ENCODE measurements at places on chromosomes 12 and 14. TPM values are rescaled to one million over a fixed set of nuclear protein-coding genes. Genes with fewer than 3 reads are reported as not detected.
A peak's percentile ranks its signal among the peaks of the same experiment; 100 is the strongest.

DNA sequence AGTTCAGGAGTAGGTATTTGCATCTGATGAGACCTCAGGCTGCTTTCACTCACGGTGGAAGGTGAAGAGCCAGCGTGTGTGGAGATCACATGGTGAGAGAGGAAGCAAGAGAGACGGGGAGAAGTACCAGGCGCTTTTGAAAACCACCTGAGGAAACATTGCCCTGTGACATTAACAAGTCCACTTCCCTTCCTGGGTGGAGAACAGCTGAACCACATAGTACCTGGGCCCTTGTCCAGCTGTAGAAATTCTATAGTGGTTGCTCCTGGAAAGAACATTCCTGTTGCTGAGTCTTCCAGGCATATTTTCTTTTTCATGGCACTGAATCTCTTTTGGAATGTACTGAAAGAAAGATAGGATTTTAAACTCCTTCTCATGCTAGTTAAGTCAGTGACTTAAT is 87.3 kb upstream of the RIN3 start:
- peak; percentile 17 for DNase-seq

DNA sequence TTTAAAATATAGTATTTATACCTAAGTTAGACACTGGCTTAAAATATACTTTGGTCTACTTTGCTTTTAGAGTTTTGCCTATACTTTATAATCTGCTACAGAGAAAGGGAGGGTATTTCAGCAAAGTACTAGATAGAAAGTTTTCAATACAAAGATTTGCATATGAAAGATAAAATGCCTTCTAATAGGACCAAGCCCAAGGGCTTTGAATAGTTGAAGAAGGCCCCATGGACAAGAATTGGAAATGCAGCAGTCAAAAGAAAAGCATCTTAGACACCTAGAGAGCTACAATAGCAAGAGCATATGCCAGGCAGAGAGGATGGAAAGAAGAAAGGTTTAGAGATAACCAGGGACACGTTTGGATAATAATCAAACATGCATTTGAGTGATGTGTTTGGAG is 83.1 kb upstream of the DNM1L start:
- no peak for DNase-seq

DNA sequence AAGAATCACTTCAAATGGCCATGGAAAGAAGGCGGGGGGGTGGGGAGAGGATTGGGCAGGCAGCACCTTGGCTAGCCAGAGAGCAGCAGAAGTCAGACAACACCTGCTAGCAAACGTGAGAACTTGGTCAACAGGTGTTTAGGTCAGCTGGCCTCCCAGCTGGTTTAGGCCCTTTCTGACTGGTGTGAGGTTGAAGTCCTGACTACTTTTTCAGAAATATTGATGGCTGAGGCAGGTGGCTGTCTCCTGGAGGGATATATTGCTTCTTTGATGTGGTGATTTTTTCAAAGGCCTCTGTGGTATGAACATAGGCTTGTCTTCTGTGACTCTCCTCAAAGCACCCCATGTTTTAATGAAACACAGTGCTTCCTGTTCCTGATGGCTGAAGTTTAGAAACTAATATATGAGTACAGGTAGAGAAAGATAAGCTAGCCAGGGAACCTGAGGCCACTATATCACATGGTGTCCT is 238.2 kb upstream of the SSTR1 start:
- DNase-seq: no peak

GRCh38 chr12:23888396-23889068 is 60.9 kb downstream of the SOX5 start:
- peak; percentile 93 for DNase-seq

DNA sequence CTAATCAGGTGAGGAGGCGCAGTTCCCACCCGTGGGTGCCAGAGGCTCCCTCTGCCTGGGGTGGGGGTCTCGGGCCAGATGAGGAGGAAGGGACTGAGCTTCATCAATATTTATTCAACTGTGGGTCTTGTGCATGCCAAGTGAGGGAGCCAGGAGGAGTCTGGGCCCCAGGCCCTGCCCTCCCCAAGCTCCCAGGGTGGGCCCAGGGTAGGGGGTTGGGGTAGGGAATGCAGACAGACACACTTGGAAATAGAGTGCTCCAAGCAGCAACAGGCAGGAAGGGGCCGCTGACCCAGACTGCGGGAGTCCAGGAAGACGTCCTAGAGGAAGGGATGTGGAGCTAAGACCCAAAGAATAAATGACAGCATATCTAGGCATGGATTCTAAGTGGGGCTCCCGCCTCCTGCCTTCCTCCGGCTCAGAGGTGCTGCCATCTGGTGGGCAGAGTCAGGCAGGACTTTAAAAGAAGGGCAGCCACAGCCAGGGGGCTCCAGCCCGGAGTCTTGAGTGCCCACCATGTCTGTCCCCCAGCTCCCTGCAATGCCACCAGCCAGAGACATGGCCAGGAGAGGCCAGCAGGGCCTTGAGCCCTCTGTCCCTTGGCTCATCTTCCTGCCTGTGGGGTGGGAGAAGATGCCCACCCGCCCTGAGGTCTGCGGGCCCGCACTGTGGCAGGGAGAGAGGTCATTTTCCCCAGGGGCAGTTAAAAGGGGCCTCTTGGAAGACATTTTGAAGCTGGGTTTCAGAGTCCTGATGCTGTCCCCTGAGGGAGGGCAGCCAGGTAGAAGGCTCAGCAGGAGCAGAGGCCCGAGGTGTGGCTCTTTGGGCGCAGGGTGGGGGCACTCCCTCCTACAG is 70.1 kb downstream of the PHETA1 start:
- DNase-seq: peak; percentile 4

DNA sequence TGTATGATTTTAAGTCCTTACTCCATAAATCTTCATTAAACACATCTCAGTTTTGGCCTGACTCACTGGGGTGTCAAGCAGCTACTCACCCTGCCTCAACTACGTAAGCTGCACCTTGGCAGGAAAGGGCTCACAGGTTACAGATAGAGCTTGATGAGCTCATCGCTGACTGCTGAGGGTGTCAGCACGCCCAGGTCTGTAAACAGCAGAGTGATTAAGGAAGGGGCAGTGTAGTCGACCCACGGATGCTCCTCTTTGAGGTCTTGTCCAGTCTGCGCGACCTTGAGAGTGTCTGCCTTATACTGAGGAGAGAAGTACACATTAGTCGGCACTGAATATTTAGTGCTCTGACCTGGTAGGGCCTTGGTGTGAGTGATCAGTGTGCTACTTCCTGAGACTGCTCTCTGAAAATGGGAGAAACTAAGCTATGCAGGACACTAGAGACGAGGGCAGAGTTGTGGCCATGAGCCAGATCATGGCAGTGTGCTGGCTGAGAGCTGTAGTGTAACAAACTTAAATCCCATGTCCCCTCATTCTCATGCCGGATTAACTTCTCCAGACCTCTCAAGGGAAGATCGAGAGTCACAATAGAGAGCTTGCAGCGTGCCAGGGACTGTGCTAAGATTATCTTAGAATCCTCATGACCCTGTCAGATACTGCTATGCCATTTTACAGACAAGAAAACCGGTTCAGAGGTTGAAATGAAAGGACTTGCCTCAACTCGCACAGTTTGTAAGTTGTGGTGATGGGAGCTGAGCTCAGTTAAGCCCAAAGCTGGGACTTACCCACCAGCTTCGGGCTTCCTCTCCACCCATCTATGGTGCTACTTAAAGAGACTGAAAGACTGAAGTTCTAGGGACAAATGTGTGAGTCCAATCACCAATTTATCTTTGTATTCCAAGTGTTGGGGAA is 11.6 kb downstream of the EIF2B1 start:
- DNase-seq: no peak

DNA sequence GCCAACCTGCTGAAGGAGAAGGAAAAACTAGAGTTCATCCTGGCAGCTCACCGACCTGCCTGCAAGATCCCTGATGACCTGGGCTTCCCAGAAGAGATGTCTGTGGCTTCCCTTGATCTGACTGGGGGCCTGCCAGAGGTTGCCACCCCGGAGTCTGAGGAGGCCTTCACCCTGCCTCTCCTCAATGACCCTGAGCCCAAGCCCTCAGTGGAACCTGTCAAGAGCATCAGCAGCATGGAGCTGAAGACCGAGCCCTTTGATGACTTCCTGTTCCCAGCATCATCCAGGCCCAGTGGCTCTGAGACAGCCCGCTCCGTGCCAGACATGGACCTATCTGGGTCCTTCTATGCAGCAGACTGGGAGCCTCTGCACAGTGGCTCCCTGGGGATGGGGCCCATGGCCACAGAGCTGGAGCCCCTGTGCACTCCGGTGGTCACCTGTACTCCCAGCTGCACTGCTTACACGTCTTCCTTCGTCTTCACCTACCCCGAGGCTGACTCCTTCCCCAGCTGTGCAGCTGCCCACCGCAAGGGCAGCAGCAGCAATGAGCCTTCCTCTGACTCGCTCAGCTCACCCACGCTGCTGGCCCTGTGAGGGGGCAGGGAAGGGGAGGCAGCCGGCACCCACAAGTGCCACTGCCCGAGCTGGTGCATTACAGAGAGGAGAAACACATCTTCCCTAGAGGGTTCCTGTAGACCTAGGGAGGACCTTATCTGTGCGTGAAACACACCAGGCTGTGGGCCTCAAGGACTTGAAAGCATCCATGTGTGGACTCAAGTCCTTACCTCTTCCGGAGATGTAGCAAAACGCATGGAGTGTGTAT is 2.4 kb downstream of the FOS start:
- DNase-seq: no peak

DNA sequence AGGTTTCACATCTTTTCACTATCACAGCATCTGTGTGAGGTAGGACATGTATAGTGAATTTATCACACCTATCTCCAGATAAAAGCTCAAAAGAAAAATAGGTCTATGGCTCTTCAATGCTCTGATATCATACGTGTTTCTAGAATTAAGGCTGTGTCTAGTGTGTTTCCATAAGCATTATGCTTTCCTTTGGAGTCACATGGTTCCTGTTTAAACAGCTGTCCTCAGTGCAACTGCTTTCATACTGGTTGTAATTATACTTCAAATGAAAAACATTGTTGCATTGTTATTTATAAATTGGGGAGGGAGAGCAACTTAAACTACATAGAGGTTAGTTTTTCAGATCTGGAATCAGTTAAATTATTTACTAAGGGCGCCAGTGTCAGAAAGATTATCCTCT is 151.6 kb downstream of the SYT1 start:
- no peak for DNase-seq

- DNase-seq: no peak
These were observed 6.4 kb downstream of the ITGB7 start for GRCh38 chr12:53200458-53201176.

- DNase-seq: no peak
These were observed 3.3 kb upstream of the PLEKHG3 start for GRCh38 chr14:64700894-64701293.

DNA sequence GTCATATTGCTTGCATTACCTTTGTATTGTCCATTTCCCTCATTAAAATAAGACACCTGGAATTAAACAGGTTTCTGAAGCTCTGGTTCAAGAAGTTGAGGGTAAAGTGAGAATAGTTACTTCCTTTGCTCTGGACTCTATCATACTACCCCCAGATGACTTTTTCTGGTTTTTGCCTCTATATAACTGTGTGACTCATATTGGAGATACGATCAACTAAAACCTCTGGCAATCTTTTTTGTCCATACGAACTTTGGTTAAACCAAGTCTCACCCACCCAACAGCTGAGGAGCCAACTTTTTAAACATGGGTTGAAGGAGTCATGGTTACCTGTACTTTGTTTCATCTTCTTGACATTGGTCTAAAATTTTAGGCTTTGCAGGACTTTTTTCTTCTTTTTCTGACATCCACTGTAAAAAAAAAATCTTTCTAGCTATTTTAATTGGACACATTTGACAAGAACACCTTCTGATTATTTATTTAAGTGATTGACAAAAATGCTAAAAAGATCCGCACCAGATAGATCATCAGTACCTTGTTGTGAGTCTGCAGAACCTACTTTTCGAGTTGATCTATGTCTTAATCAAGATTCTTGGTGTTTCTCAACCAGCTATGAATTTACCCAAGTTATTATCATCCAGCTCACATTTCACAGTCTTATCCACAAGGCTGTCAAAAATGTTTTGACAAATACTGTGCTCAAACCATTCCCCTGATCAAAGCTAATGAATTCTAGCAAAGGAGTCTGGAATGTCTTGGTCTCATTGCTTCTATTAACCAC is 166.0 kb downstream of the IPO8 start:
- no peak for DNase-seq

DNA sequence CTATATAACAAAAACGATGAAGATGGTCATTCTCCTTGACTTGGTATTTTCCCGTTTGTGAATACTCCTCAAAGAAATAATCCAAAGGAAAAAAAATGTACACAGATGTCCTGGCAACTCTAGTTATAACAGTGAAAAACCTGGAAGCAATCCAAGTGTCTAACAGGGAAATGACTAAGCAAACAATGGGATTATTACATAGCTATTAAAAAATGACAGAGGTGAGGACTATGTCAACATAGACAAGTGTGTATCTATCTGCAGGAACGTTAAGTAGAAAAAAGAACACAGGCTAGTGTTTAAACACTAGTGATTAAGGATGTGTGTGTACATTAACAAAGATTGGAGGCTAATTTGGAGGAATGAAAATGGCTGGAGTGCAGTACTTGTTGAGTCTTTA is 5.9 kb upstream of the APOLD1 start:
- DNase-seq: peak; percentile 76

- DNase-seq: peak; percentile 41
These were observed 7.5 kb downstream of the KRR1 start for GRCh38 chr12:75503866-75504265.

DNA sequence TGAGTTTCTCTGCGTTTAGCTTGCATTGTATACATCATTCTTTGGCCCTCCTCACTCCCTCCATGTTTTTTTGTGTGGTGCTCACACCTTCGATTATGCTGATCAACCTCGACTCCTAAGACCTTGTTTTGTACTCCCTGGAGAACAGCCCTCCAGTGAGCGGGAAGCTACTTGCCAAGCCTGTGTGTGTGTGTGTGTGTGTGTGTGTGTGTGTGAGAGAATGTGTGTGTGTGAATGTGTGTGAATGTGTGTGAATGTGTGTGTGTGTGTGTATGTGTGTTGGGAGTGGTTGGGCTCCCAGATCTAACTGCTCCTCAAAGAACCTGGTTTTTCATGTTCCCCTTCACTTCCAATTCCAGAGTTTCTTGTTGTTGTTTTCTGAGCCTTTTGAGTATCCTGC is 6.0 kb downstream of the NYNRIN start:
- no peak for DNase-seq

DNA sequence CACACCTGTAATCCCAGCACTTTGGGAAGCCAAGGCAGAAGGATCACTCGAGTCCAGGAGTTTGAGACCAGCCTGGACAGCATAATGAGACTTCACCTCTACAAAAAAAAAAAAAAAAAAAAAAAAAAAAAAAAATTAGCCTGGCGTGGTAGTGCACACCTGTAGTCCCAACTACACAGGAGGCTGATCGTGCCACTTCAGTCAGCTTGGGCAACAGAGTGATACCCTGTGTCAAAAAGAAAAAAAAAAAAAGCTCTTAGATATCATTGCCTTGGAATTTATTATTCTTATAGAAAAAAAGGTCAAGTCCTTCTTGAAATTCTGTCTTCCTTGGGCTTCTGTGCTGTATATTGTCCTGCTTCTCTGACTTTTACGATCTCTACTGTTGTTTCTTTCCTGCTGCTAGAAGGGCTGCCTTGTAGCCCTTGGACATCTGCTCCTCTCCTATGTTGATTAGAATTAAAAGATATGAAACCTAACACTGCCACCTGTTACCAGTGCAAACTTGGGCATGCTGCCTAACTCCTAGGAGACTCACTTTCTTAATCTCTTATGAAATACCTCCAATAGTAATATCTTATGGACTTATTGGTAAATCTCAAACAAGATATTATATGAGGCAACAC is 5.7 kb downstream of the TMEM19 start:
- no peak for DNase-seq

PTGER2 gene
- 8.7 TPM for total RNA-seq

KRT83 gene
- total RNA-seq: not detected

FAM222A gene
- 3.1 TPM for total RNA-seq

DCAF5 gene
- total RNA-seq: 30.8 TPM

C12orf57 gene
- total RNA-seq: 38.0 TPM

CCDC197 gene
- total RNA-seq: not detected
